ENCODE measurements at places on chromosomes 2 and 18. TPM values are rescaled to one million over a fixed set of nuclear protein-coding genes. Genes with fewer than 3 reads are reported as not detected.
A peak's percentile ranks its signal among the peaks of the same experiment; 100 is the strongest.

GRCh38 chr2:46540496-46541331, 61.3 kb downstream of the TMEM247 start:
- DNase-seq = peak; percentile 53

DNA sequence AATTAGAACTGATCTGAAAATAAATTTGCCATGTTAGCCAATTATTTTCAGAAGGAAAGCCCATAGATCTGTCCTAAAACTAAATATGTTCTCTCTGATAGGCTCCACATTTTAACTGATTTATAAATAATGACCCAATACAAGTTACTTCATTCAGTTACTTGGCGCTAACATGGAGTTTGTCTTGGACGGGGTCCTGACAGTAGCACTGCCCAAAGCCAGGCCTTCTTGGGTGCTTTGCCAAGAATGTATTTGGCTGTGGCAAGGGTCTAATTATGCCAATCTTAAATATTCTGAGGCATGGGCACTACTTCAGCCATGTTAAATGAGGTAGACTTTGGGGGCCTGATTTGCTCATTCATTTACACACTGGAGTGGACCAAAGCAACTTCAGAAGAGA, 135.0 kb upstream of the PKDCC start:
- DNase-seq = no peak

GRCh38 chr2:74671479-74671878, 17.4 kb downstream of the SEMA4F start:
- DNase-seq = no peak

- DNase-seq = no peak
Measured at GRCh38 chr2:49049161-49049560, 105.2 kb downstream of the FSHR start.

DNA sequence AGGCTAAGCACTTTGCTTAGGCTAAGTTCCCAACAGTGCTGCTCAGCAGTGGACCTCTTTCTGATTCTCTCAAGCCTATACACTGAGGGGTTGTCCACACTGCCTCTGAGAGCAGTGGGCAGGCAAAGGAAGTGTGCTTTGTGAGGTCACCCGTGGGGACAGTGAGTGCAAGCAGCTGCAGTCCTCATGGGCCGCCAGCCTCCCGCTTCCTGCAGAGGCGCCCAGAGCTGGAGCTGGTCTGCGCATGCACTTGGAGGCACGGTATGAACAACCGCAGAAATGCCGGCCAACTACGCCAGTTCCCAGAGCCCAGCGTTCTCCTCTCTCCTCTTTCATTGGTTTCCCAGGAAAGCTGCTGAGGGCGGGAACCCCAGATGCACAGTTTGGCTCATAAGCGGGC, 149.5 kb upstream of the DLX2 start:
- no peak for DNase-seq

GRCh38 chr2:241390301-241391206, 34.5 kb downstream of the FARP2 start:
- no peak for DNase-seq

GRCh38 chr2:134667081-134667480, 51.7 kb downstream of the TMEM163 start:
- no peak for DNase-seq

- no peak for DNase-seq
Measured at GRCh38 chr2:197805715-197806633, 1.6 kb downstream of the PLCL1 start.

- no peak for DNase-seq
Measured at GRCh38 chr2:120871016-120871635, 135.5 kb downstream of the GLI2 start.

DNA sequence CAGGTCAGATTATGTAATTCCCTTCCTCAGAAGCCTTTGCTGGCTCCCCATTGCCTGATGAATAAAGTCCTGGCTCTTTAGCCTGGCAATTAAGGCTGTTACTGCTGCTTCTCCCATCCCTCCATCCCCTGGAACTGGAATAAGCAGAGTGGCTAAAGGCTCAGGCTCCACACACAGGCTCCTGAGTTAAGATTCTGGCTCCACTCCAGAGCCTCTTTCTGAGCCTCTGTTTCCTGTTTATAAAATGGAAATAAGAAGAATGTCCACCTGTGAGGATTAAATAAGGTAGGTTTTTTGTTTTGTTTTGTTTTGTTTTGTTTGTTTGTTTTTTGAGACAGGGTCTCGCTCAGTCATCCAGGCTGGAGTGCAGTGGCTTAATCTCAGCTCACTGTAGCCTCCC, 50.0 kb downstream of the ZFP36L2 start:
- DNase-seq = no peak

GRCh38 chr2:73852020-73852419, 23.3 kb downstream of the STAMBP start:
- no peak for DNase-seq

DNA sequence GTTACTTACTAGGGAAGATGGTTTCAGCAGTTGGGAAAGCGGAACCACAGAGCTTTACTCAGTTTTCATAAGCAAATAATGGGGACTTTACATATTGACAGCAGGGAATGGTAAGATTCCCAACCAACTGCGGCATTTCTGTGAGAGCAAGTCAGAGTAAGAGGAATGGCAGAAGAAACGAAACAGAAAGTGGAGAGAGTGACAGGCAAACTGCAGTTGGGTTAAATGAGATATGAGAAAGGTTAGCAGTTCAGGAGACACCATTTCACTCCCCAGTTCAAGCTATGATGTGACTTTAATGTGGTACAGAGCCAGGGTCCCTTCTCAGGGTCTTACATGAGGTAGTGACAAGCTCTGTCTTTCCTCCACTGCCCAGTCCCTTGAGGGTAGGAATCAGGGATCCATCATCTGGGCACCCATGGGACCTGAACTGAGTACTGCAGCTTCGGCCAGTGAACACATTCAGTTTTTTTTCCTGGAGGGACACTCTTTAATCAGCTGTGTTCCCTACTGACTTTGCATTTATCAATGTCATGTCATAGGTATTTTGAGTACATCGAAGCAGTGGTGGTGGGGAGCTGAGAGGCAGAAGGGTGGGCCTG, 33.0 kb upstream of the GREB1 start:
- no peak for DNase-seq

DNA sequence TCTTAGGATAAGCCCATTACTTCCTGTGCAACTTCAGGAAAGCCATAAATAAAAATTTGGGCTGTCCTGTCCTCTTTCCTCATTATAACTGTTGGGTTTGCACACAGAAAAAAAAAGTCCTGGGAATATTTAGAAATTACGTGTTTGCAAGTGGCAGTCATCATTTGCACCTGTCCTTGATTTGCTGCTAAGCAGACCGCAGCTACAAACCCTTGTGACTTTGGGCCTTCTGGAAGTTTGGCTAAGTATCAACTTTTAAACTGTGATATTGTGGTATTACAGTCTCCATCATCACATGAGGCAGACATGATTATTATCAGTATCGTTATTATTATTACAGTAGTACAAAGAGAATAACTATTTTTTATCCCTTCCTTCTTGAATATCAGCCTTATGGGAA, 260.7 kb upstream of the SESTD1 start:
- DNase-seq = no peak

DNA sequence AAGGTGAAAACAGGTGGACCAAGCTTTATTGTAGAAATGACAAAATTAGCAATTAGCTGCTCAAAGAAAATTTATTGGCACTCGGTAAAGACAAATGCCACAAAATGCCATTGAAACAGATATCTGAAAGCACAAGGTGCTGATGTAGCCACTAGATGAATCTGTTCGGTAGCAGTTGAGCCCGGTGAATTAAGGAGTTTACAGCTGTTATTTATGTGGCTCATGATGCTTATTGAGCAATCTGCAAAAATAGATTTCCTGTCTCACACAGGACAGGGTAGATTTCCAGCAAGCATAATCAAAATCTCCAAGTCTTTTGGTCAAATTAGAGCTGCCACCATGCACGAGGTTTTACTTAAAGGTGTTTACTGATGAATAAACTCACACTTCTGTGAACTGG, 182.2 kb downstream of the PPP1R1C start:
- no peak for DNase-seq

DNA sequence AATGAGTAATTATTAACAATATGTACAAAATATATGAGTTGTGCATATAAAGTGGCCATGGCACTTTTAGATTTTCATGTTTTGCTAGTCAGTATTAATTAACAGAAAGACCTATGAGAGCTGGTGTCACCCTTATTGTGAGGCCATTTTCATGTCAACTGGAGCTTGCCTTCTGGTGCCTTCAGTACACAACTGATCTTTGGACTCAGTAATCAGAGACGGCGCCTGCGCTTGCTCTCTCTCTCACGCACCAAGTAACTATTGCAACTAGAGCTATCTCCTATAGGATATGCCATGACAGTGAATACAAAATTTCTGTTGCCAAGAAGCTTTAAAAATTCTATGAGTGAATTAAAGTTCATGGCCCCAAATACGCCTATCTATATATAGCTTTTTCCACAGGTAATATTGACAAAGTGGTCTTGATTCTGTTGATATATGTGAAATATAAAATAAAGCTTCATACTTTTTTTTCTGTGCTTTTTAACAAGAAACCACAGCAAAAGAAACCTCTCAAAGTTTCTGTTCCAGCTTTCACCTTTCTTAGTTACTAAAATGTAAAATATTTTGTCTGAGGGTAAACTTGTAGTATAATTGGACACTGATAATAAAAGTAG, 2.9 kb downstream of the SERTAD2 start:
- DNase-seq = no peak

DNA sequence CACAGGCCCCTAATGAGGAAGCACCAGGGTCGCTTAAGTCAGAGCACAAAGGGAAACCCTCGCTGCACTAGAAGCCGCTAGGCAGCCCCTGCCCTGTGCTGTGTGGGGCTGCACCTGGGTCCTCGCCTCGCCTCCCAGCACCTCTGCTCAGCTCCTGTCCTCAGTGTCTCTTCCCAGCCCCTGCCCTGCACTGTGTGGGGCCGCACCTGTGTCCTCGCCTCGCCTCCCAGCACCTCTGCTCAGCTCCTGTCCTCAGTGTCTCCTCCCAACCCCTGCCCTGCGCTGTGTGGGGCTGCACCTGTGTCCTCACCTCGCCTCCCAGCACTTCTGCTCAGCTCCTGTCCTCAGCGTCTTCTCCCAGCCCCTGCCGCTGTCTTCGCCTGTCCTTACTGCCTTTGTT, 342.8 kb downstream of the EIPR1 start:
- DNase-seq = no peak

GRCh38 chr2:224009605-224010315, 29.3 kb downstream of the SERPINE2 start:
- DNase-seq = no peak

DNA sequence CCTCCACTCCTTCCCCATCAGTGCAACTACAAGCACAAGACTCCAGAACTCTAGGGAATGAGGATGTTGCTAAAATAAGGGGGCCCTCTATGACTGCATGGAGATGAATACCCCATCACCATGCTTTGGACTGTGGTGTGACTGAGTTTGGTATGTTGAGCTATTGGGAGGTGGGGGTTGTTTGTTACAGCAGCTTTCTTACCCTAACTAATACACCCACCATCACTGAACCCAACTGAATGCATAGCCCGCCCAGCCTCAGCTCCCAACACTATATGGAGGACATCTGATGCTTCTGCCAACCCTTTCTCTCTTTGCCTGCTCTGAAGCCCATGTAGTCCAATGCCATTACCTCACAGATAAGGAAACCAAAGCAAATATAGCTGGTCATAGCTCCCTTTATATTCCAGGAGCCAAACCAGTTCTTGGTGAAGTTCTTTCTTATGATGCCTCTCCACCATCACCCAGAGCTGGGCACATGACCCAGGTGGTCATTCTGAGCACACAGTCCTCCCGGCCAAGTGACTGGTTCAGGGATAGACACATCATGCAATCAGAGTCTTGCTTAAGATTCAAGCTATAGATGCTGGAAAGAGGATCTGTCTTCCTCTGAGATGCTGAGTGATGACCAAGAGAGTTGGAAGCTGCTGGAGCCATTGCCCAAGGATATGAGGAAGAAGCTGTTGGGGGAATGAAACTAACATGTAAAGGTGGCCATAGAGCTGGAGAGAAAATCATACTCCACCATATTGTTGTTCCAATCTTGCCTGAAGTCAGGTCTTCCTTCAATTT, 155.6 kb upstream of the HAAO start:
- no peak for DNase-seq

- DNase-seq = no peak
Measured at GRCh38 chr18:74563999-74564398, 29.7 kb downstream of the CNDP1 start.

Gene MAP2
- 18.7 TPM for total RNA-seq

Gene RAB6C
- 0.21 TPM for total RNA-seq

Gene INHA
- total RNA-seq = not detected

Gene DNAH6
- 3.1 TPM for total RNA-seq

Gene ZNF385B
- 0.41 TPM for total RNA-seq

Gene CD8B2
- 0.07 TPM for total RNA-seq

Gene DYSF
- 20.7 TPM for total RNA-seq

Gene NIFK
- 21.2 TPM for total RNA-seq

Gene CCDC68
- total RNA-seq = 25.6 TPM

Gene MBP
- total RNA-seq = 25.2 TPM

Gene POTEC
- not detected for total RNA-seq

Gene CCDC74B
- 9.2 TPM for total RNA-seq

Gene ACMSD
- total RNA-seq = not detected

Gene ARHGAP28
- 11.3 TPM for total RNA-seq

Gene GLI2
- 2.9 TPM for total RNA-seq

Gene SKOR2
- total RNA-seq = not detected

Gene AKAIN1
- total RNA-seq = not detected
